Dermis microvascular lymphatic vessel endothelial cell (primary cell): ENCODE measurements at places on chromosomes 2 and 18.

DNA sequence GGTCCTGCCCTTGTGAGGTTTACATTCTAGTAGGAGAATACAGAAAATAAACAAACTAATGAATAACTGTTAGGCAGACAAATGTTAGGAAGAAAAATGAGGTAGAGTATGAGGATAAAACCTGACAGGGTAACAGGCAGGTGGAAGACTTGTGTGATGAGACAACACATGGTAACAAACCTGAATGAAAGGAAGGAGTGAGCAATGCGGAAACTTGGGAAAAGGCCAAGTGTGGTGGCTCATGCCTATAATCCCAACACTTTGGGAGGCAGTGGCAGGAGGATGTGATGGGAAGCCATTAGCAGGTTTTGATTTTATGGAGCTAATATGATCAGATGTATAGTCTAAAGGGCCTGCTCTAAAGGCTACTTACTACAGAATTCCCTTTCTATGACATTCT lies 74.2 kb downstream of the INO80D start:
- DNase-seq, result peak; percentile 77

- no peak for DNase-seq
Observed at GRCh38 chr2:151991010-151991409, 107.8 kb downstream of the CACNB4 start.

GRCh38 chr2:9800639-9800974 lies 42.7 kb upstream of the TAF1B start:
- no peak for DNase-seq

DNA sequence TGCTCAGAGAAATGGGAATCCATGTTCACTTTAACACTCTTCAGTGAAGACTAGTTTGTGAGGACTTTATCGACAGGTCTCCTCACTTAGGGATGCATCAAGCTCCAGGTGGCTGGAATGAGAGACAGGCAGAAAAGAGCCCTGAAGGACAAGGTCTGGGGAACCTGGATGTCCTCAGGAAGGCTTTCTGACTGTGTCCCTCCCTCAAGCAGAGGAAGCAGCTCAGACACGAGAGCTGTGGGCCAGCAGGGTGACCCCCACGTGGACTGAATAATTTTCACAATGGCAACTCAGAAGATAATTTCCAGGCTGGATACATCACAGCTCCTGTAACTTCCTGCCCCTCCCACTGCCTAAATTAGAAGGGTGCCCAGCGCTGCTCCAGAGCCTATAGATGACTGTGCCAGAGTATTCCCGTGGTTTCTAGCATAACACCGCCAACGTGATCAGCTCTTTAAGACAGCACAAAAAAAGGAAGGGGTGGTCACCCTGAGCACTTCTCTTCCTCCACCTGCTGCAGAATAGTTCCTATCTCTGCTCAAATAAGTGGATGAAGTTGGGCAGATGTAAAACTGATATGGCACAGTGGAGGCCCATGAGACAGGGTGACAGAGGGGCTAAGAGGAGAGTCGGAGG lies 25.7 kb upstream of the NCK2 start:
- no peak for DNase-seq

GRCh38 chr2:71797035-71797810 lies 343.9 kb downstream of the DYSF start:
- no peak for DNase-seq

- DNase-seq, result no peak
Observed at GRCh38 chr2:86779971-86780370, 10.7 kb downstream of the CD8A start.

DNA sequence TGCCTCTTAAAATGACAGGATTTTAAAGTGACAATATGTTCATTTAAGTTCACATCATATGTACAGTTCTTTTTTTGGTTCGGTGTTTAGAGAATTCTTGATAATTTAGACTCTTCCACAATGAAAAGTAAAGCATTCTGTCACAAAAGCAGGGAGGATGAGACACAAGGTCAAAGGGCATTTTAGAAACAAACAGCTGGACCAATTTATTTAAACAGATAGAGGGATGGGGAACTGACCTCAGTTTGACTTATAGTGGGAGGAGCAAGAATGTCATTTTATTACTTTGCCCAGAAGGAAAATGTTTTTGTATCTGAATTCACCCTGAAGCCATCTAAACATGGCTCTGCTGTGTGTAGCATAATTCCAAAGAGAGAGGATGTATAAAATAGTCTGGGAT lies 128.5 kb downstream of the MEIS1 start:
- DNase-seq, result no peak

DNA sequence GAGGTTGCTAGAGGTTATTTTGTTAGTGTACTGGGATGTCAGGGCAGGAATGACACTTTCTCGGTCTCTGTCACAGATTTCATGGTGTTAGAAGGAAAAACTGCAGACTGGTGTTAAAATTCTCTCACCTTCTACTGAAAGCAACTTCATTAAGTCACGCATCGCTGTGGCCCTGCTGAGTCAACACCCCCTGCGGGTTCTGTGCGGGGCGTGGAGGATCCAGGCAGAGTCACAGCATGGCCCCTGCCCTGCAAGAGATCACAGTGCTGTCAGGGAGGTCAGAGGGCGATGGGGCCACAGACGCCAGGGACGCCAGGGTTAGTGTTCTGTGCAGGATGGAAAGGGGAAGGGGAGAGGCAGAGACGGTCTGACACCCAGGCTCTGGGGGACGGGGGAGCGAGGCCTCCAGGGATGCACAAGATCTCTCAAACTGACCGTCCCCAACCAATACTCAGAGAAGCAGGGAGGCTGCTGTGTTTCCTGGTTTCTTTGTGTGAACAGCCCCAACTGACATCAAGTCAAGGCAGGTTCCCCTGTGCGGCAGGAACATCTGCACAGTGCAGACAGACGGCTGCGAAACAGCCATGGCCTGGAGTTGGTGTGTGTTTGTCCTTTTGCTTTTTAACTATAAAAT lies 354.9 kb upstream of the SALL3 start:
- no peak for DNase-seq

DNA sequence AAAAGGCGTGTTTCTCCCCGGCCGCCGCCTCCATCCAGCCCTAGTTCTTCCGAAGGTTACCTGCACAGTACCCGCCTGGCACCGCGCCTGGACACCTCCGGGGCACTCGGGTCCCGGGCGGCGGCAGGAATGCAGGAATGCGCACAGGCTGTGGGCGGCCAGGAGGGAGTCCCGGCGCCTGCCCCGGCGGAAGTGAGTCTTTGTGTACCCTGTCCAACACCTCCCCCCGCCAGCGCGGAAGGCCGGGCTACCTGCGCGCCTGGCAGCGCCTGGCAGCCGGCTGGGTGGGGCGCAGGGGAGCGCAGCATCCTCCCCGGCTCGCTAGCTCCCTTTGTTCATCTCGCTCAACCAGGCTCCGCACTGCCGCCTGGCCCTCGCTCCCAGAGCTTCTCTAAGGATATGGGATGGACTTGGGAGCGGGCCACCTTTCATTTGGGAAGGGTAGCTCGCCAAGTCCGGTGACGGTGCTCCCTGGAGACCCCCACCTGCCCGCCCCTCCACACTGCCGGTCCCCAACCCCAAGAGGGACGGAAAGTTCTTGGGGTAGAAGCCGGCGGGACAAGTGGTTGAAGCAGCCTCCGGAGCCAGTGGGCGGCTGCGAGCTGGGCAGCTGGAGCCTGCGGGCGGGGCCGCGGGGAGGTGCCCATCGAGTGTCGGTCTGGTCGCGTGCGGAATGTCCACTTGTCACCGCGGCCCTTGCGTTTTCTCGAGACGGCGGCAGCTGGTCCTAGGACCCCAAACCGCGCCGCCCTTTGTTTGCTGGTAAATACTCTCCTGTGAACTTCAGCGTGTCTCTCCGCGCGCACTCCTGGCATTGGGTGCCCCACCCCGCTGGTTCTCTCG lies 1.2 kb upstream of the ST6GAL2 start:
- peak; percentile 0 for DNase-seq

GRCh38 chr2:228575897-228576296 lies 394.4 kb upstream of the SPHKAP start:
- DNase-seq, result no peak

DNA sequence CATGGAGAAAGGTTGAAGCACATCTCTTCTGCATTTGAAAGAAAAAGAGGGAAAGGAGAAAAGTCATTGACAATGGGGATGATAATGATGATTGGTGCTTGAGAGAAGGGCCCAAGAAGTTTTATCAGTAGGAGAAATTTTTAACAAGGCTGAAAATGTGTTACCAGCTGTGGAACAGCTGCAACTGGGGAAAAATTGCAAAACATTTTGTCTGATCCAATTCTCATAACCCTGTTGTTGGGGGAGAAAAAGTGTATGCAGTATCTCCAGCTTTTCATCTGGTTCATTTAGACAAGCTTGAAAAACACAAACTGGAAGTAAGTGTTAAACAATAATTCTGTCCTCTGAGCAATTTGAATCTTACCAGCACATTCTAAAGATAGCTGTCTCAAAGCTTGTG lies 92.7 kb downstream of the CSRNP3 start:
- DNase-seq, result no peak

DNA sequence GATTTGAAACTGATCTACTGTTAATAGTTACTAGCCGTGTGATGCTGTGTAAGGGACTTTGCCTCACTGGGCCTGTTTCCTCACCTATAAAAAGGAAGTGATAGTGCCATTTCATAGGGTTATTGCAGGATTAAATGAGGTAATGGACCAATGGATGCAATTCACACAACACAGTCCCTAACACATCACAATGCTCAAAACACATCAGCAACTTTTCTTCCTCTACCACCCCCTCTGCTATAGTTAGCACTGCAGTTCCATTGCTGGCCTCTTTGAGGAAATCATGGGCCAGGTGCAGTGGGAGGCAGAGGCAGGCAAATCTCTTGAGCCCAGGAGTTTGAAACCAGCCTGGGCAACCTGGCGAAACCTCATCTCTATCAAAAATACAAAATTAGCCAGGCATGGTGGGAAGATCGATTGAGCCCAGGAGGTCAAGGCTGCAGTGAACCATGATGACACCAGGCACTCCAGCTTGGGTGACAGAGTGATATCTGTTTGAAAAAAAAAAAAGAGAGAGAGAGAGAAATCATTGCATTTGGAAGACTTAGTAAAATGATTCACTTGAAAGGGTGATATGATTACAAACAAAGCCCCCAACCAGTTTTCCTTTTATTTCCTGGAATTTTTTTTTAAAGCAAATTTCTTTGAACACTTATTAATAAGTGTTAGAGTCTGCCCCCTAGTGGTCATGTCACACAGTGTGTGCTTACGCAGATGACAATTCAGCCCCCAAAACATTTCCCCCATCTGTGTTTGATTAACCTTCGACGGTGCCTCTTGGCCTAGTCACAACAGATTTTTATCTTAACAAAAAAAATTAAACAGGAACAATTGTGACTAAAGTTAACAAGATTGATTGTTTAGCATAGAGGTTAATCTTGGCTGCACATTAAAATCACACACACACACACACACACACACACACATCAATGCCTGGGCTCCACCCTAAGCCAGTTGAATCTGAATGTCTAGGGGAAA lies 88.6 kb upstream of the BCL11A start:
- DNase-seq, result peak; percentile 36

GRCh38 chr2:199606193-199606780 lies 148.5 kb upstream of the SATB2 start:
- no peak for DNase-seq

- DNase-seq, result no peak
Observed at GRCh38 chr2:172725284-172725683, 10.4 kb upstream of the RAPGEF4 start.

- DNase-seq, result no peak
Observed at GRCh38 chr2:20966061-20966595, 77.7 kb downstream of the APOB start.

DNA sequence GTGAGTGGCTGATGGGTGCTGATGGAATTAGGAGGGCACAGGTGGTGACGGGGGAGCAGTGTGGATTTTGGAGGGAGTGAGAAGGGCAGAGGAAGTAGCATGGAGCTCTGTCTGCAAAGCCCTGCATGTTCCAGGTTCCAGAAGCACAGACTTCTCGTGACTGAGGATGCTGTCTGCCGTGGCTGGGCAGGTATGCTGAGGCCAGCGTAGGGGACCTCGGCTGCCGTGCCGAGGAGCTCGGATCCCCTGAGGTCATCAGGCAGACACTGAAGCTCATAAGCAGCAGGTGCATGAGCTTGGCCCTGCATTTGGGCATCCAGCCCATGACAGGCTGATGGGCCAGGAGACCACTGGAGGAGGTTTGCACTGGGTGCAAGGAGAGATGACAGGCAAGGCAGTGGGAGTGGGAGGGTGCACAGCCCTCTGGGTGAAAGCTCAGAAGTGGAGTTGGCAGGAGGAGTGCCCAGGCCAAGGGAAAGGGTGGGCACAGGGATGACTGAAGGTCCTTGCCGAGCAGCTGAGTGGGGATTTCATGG lies 215.3 kb downstream of the SH3RF3 start:
- no peak for DNase-seq

DNA sequence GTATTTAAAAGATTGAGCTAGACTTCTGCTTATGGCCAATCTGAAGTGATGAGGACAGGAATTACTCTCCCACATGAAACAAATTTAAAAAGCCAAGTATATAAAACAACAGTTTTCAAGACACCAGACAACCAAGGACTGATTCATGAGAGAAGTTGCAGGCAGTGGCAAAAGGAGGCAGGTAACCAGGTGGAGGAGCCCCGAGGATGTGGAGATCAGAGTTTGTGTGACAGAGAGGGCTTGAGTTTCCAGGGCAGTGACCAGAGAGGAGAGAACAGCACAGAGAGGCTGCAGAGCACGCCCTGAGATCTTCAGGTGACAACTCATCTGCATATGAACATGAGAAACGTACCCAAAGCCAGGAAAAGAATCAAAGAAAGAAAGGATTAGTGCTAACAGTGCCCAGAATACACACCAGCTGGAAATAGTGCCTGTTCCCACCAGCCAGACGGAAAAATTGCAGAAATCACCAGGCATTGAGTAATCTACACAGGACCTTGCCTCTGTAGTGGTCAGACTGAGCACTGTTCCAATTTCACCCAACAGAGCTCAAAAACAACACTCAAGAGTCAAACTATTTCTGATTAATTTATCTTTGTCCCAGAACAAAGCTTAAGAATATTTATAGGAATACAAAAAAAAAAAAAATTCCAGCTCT lies 173.1 kb downstream of the SEPTIN10 start:
- no peak for DNase-seq

DNA sequence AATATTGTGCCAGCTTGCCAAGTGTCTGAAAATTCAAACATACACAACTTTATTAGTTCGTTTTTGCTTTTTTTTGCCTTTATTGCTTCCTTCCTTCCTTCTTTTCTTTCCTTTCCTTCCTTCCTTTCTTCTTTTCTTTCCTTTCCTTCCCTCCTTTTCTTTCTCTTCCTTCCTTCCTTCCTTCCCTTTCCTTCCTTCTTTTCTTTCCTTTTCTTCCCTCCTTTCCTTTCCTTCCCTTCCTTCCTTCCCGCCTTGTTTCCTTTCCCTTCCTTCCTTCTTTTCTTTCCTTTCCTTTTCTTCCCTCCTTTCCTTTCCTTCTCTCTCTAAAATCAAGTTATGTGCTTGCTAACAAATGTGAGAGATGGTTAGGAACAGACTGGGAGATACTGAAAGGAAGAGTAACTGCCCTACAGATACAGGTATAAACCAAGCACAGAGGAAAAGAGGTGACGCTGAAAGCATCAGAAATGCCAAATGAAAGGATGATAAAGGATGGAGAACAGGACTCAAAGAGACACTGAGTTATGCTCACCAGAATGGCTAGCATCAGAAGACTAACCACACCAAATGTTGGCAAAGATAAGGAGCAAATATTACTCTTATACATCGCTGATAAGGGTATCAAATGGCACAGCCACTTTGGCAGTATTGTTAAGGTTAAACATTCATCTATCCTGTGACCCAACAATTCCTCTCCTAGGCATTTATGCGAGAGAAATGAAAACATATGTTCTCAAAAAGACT lies 151.6 kb downstream of the MREG start:
- DNase-seq, result no peak

- DNase-seq, result no peak
Observed at GRCh38 chr2:36658277-36658748, 38.2 kb upstream of the VIT start.
